Left lung (tissue), 14 donors: ENCODE measurements at places on chromosomes 12 and 14.

- H3K27me3 ChIP-seq = no peaks in the 10 kb centered on the region
- H3K36me3 ChIP-seq = no peaks in the 10 kb centered on the region
- H3K27ac ChIP-seq = no peak overlapping the region
- no peak for DNase-seq
Observed at GRCh38 chr14:37150414-37150813, 22.0 kb downstream of the SLC25A21 start.

DNA sequence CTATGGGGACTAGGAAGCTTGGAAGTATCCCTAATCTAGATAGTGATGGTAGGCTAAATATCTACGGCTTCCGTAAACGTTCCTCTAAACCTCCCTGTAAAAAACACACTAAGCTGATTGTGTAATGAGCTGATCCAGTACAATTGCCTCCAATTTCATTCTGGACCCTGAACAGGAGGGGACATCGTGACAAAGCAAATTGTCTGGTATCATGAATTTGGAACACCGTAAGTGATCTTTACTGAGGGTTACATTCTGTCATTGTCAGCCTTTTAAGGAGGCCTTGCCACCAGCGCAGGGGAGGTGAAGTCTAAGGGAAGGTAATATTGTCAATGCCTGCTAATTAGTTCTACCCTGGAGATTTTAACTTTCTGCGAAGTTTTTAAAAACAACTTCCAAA, 487 bp upstream of the MGST1 start:
- H3K27me3 ChIP-seq = no peaks in the 10 kb centered on the region
- peaks cover 3% of the 10 kb centered on the region for H3K4me1 ChIP-seq
- peak overlapping the region; percentile 56 for H3K4me3 ChIP-seq
- H3K27ac ChIP-seq = peak overlapping the region; percentile 80
- H3K36me3 ChIP-seq = no peaks in the 10 kb centered on the region

DNA sequence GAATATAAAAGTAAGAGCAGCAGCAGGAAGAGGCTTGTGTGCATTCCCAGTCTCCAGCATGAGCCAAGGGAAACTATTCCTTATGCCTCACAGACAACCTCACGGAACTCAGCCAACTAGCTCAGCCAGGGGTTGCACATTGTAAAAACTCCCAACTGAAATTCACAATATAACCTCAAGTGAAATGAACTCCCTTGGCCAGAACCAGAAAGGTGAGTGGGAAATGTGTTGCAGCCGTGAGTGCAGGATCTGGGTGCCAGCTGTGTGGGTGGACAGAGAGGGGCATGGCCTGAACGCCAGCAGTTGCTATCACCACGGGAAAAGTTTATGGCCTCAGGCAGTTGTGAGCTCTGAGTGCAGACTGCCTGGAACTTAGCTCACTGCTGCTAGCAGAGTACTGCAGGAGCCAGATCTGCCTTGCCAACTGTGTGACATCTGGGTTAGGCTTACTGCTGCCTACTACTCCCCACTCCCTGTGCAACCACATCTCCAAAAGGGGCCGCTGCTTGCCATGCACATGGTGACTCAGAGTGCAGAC, 2.3 kb upstream of the CLEC1A start:
- DNase-seq = no peak
- H3K27ac ChIP-seq = no peak overlapping the region
- H3K4me3 ChIP-seq = no peak overlapping the region
- H3K36me3 ChIP-seq = no peaks in the 10 kb centered on the region
- H3K27me3 ChIP-seq = no peaks in the 10 kb centered on the region

DNA sequence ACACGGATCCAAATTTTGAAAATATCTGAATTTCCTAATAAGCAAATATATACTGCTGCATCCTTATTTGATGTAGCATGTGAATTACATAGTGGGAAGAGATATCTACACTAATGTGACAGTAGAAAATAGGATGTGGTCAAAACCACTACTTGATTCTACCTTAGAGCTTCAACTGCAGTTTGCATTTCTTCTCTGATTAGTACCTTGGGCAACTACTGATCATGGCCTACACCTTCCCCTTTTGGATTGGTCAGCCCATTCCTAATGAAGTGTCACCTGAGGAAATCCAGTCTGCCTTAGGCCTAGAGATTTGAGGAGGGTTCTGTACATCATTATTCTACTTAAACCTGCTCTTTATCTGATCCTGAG, 10.7 kb downstream of the LLPH start:
- no peak overlapping the region for H3K27ac ChIP-seq
- no peak overlapping the region for H3K4me3 ChIP-seq
- no peaks in the 10 kb centered on the region for H3K4me1 ChIP-seq
- H3K36me3 ChIP-seq = no peaks in the 10 kb centered on the region

DNA sequence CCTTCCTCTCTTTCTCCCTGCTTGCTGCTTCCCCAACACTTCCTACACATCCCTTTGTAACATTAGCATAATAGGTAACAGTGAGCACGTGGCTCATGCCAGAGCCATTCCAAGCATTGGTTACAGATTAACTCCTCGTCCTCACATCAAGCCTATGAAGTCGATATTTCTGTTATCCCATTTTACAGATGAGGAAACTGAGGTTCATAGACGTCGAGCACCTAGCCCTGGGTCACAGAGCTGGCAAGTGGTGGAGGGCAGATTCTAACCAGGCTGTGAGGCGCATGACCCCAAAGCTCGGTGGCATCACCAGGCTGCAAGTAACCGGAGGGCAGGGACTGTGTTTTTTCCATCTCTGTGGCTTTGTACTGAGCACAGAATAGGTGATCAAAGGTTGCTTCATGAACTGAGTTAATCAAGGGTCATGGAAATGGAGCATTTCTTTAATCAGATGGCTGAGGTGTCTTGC, 5.7 kb upstream of the SERPINA1 start:
- peak overlapping the region; percentile 19 for H3K27ac ChIP-seq
- peaks cover 5% of the 10 kb centered on the region for H3K4me1 ChIP-seq
- no peak for DNase-seq
- no peaks in the 10 kb centered on the region for H3K27me3 ChIP-seq
- H3K36me3 ChIP-seq = no peaks in the 10 kb centered on the region

- no peak overlapping the region for H3K4me3 ChIP-seq
- no peaks in the 10 kb centered on the region for H3K36me3 ChIP-seq
- DNase-seq = no peak
- no peaks in the 10 kb centered on the region for H3K4me1 ChIP-seq
- no peaks in the 10 kb centered on the region for H3K27me3 ChIP-seq
- no peak overlapping the region for H3K27ac ChIP-seq
Observed at GRCh38 chr12:63406781-63407180, 255.8 kb upstream of the AVPR1A start.

- H3K27me3 ChIP-seq = peaks cover 10% of the 10 kb centered on the region
- H3K4me1 ChIP-seq = no peaks in the 10 kb centered on the region
- DNase-seq = no peak
- no peaks in the 10 kb centered on the region for H3K36me3 ChIP-seq
Observed at GRCh38 chr12:131211340-131211938, 257.7 kb downstream of the ADGRD1 start.

GRCh38 chr12:124720004-124720680, 143.5 kb downstream of the SCARB1 start:
- no peaks in the 10 kb centered on the region for H3K27me3 ChIP-seq
- DNase-seq = no peak
- no peak overlapping the region for H3K27ac ChIP-seq
- no peak overlapping the region for H3K4me3 ChIP-seq
- peaks cover 63% of the 10 kb centered on the region for H3K4me1 ChIP-seq

DNA sequence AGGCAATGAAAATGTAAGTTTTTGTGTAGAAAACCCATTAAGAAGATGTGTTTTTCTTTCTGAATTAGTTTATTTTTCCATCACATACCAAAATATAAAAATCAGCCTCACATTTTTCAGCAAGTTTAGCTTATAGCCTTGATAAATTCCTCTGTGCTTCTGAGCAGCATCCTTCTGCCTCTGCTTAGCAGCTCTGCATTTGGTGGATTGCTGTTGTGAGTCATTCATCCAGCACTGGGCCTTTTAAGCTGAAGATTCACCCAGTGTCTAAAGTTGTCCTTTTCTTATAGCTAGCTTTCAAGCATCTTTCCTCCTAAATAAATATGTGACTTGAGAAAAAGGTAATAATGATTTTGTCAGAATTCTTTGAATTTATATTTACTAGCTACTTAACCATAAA, 206.1 kb downstream of the PCNX1 start:
- no peaks in the 10 kb centered on the region for H3K36me3 ChIP-seq
- H3K4me1 ChIP-seq = no peaks in the 10 kb centered on the region
- H3K4me3 ChIP-seq = no peak overlapping the region

GRCh38 chr14:31668348-31668747, 107.1 kb downstream of the NUBPL start:
- no peak overlapping the region for H3K27ac ChIP-seq
- H3K27me3 ChIP-seq = no peaks in the 10 kb centered on the region
- no peaks in the 10 kb centered on the region for H3K36me3 ChIP-seq
- DNase-seq = no peak
- H3K4me3 ChIP-seq = no peak overlapping the region

DNA sequence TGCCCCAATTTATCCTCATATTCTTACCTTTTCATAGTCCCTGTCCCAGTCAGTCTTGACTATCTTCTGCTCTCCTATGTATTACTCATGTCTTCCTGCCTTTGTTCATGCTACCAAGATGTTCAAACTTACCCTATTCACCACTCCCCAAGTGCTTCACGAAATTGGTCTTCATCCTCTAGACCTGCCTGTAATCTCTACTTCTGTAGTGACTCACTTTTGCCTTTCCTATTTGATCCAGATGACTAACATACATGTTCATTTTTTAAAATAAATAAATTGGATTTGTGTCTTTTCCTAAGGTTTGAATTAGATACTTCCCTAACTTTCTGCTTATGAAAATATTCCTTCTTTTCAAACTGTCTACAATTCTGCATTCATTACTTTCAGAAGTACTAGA, 107.7 kb upstream of the PPM1H start:
- H3K36me3 ChIP-seq = no peaks in the 10 kb centered on the region
- H3K4me3 ChIP-seq = no peak overlapping the region
- no peaks in the 10 kb centered on the region for H3K4me1 ChIP-seq
- no peaks in the 10 kb centered on the region for H3K27me3 ChIP-seq
- DNase-seq = no peak

DNA sequence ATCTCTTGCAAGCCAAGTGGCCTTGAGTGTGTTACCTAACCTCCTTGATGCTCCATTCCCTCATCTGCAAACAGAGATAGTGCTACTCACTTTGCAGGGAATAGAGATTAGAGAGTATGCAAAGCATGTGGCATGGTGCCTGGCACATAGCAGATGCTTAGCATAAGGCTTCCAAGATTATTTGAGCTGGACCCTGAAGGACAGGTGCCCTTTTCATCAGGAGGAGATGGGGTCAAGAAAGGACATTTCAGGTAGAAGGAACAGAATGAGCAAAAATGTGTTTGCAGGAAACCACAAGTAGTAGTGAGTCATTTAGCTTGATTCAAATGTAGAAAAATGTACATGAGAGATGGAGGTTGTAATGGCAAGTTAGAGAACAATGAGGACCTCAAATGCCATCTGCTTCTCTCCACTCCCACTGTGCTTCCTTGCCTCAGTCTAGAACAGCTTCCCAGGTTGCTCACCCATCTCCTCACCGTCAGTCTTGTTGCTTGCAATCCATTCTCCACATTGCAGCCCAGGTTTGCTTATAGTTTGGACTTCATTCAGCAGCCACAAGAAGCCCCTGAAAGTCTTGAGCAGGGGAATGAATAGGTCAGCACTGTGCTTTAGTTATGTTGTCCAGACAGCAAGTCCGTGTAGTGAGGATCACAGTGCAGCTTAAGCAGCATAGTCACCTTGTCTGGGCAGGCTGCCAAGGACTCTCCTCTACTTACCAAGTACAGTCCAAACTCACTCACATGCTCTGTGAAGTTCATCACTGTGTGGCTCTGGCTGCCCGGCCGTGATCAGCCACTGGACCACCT, 536.3 kb upstream of the CCDC196 start:
- DNase-seq = peak; percentile 16
- H3K27ac ChIP-seq = no peak overlapping the region
- H3K36me3 ChIP-seq = no peaks in the 10 kb centered on the region
- H3K4me3 ChIP-seq = no peak overlapping the region

DNA sequence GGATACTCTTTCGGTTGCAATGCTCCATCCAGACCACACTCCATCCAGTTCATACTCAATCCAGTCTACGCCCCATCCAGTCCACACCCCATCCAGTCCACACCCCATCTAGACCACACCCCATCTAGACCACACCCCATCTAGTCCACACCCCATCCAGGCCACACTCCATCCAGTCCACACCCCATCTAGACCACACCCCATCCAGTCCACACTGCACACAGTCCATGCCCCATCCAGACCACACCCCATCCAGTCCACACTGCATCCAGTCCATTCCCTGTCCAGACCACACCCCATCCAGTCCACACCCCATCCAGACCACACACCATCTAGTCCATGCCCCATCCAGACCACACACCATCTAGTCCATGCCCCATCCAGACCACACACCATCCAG, 116.0 kb upstream of the RTL1 start:
- no peak overlapping the region for H3K4me3 ChIP-seq
- H3K36me3 ChIP-seq = no peaks in the 10 kb centered on the region
- no peaks in the 10 kb centered on the region for H3K4me1 ChIP-seq
- H3K27me3 ChIP-seq = no peaks in the 10 kb centered on the region
- no peak for DNase-seq

GRCh38 chr12:62799126-62799736, 135.7 kb downstream of the PPM1H start:
- H3K27ac ChIP-seq = no peak overlapping the region
- H3K4me3 ChIP-seq = no peak overlapping the region
- no peaks in the 10 kb centered on the region for H3K36me3 ChIP-seq

- no peak overlapping the region for H3K4me3 ChIP-seq
- no peaks in the 10 kb centered on the region for H3K27me3 ChIP-seq
- no peak overlapping the region for H3K27ac ChIP-seq
- no peaks in the 10 kb centered on the region for H3K4me1 ChIP-seq
- no peak for DNase-seq
- H3K36me3 ChIP-seq = no peaks in the 10 kb centered on the region
Observed at GRCh38 chr14:55744321-55744720, 164.3 kb downstream of the KTN1 start.

DNA sequence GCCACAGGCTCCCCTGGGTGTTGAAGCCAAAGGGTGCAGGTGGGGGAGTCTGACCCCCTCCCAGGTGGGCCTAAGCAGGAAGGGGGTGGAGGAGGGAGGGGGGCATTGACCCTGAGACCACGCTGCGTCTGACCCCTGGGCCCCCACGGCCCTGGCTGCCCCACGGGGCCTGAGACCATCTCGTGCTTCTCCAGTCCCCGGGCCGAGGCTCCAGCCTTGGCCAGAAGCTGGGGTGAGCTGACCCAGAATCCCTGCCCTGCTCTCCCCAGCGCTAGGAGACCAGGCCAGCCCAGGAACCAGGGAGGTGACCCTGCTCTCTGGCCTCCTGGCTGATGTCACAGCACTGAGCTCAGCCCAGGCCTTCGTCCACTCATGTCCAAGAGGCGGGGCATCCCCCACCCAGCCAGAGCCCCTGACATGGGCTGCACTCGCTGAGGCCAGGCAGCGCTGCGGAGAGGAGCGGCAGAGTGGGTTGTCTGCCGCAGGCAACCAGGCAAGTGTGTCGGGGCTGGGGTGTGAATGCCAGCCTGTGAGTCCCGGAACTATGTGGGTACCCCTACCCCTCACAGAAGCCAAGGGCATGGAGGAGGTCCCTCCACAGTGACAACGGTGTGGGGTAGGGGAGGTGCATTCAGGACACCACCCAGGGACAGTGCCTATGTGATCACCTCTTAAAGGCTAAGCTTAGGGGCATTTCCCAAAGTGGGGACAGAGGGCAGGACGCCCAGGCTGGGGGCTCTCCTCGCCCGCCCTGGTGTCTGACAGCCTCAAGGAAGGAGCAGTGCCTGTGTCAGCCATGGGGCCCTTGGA, 6.3 kb downstream of the TRMT61A start:
- no peaks in the 10 kb centered on the region for H3K27me3 ChIP-seq
- H3K36me3 ChIP-seq = no peaks in the 10 kb centered on the region
- peaks cover 2% of the 10 kb centered on the region for H3K4me1 ChIP-seq
